A673 (cell line): ENCODE measurements at places on chromosomes 2 and 18.

GRCh38 chr2:203683932-203684556 is 22.4 kb upstream of the CD28 start:
- DNase-seq: no peak

GRCh38 chr18:63617049-63617914 is 26.8 kb downstream of the SERPINB4 start:
- DNase-seq: no peak

DNA sequence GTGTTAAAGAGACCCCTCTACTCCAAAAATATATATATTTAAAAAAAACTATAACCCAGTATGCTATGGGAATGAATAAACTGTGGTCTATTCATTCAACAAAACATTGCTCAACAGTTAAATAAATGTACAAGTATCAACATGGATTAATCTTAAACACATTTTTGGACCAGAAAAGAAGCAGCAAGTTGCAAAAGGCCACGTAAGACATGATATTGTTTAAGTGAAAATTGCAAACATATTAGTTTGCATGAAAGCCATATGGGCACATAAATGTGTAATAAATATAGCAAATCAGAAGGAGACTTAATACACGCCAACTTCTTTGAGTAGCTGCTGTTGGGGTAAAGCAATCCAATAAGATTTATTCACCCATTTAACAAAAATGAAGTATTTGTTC is 321.5 kb downstream of the FBXO15 start:
- no peak for DNase-seq

GRCh38 chr2:230416061-230416721 is at the start of gene SP100:
Gene SP100 (plus strand): TSS chr2:230416201. CDS start chr2:230416297, 96 bp downstream.
- DNase-seq: peak; percentile 21

DNA sequence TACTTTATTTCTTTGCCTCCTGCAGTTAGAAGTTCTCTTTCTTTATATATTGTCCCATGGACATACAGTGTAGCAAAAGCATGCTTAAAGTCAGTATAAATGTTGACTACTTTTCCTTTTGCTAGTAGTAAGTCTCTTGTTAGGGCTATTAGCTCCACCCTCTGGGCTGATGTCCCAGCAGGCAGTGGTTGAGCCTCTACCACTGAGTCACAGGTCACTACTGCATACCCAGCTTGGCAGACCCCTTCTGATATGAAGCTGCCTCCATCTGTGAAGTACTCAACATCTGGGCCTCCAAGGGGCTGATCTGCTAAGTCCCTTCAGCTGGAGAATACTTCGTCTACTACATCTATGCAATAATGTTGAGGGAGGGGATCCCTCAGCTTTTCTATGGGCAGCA is 61.0 kb upstream of the SLC35G4 start:
- no peak for DNase-seq

DNA sequence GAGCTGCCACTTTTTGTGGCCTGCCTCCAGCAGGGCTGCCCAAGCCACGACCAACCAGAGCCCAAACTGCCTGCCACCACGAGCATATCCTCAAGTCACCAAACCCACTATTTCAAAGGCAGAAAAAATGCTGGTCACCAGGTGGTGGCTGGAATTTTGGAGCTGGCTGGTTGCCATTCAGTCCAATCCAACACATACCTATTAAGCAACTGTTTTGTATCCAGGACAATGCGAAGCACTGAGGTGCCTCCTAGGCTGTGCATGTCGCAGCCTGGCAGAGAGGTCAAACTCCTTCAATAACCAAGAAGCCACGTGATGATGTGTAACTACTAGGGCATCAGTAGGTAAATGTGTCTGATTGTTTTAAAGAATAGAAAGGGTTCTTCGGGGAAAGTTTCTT is 108.3 kb upstream of the PPP1CB start:
- no peak for DNase-seq

DNA sequence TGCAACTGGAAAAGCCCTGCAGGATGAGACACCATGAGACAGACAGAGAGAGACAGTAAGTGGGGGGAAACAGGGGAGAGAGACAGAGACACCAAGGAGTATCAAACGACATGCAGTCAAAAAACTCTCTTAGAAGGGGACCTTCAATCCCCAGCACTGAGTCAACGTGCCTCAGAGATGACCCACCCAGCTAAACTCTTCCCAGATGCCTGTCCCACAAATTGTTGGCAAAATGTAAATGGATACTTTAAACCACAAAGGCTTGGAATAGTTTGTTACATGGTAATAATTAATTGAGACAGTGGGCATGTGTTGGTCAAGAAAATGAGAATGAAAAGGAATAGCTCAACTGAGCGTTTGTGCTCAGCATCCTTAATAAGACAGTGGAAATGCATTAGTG is 98.3 kb downstream of the GRB14 start:
- DNase-seq: no peak

GRCh38 chr2:207955456-207955855 is 69.9 kb downstream of the PLEKHM3 start:
- no peak for DNase-seq

- DNase-seq: no peak
Measured at GRCh38 chr2:149399934-149400615, 69.7 kb downstream of the LYPD6 start.

- no peak for DNase-seq
Measured at GRCh38 chr2:153294199-153294786, 184.3 kb downstream of the RPRM start.
